Suppressor macrophage treated with lipopolysaccharide for 4 hours (primary cell): ENCODE measurements at places on chromosomes 2 and 18.
A peak's percentile ranks its signal among the peaks of the same experiment; 100 is the strongest.

DNA sequence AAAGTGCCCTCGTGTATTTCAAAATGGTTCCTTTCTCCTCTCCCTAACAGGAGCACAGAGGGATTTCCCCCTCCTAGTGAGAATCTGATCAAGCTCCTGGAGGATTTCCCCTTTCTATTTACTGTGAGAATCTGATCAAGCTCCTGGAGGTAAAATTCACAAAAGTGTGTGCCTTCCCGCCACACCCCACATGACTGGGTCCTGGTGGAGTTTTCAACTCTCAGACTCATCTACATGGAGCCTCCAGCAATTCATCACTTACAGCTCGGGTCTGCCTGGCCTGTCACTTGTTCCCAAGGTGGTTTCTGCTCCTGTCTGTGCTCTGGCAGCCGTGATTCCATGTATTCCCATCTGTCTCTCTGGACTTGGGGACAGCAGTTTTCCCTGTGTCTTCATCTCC is 590.7 kb downstream of the FBXO15 start:
- no peak for DNase-seq

- no peak for DNase-seq
These were observed 67.4 kb downstream of the BARD1 start for GRCh38 chr2:214742119-214742518.

DNA sequence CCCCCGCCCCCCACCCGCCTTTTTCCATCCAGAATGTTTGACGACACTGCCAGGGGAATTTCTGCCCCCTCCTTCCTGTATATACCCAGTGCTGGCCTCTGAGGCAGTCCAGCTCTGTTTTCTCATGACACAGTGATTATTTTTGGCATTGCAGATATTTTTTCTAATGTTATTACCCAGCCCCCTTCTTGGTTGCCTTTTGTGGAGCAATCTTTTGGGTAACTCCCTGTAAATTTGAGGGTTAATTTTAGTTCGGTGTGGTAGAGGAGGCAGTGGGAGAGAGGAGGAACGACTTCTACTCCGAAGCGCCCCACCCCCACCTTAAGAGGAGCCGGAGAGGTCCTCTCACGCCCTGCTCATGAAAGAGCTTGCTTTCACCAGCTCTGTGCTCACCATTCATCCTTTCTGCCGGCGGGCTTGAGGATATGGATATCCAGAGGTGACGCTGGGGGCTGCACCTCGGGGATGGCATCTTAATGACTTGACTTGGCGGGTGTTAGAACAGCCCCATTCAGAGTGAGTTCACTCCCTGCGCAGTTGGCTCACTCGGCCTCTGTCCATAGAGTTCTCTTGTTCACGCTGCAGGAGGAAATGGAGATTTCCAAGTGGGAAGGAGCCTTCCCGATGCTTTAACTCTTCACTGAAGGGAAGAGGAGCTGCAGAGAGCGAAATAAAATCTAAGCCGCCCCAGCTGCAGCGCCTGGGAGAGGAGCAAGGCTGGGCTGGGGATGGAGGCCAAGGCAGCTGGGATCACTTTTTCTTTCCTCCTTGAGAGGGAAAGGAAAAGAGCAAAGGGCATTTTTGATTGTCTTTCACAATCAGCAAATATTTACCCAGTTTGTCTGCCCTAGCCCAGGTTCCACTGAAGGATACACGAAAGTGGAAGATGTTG is 38.4 kb downstream of the EPAS1 start:
- peak; percentile 67 for DNase-seq

- DNase-seq, result no peak
These were observed 7.5 kb downstream of the COPS8 start for GRCh38 chr2:237092920-237093781.

DNA sequence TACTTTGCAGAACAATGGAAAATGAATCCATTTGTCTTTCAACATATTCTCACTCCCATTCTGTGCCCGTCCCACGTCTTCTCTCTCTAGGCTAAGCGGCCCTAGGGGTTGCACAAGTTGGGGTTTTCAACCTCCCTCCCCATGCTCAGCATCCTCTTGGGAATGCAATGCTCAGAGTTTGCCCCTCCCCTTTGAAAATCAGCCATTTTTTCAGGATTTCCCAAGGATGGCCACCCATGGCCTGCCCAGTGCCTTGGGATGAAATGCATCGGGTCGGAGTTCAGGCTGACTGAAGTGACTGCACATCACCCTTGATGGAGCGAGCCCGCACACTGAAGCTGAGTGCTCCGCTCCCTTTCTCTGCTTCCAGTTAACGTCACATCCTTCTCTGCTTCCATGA is 87.9 kb downstream of the TNS1 start:
- DNase-seq, result no peak

- DNase-seq, result no peak
These were observed 40.6 kb downstream of the LCLAT1 start for GRCh38 chr2:30487603-30488002.

- DNase-seq, result no peak
These were observed 31.9 kb downstream of the UXS1 start for GRCh38 chr2:106161938-106162820.

GRCh38 chr2:220489121-220489520 is 861.7 kb downstream of the SLC4A3 start:
- no peak for DNase-seq

- no peak for DNase-seq
These were observed 42.1 kb upstream of the SIGLEC15 start for GRCh38 chr18:45783097-45784075.
